ENCODE measurements at places on chromosomes 2 and 18. TPM values are rescaled to one million over a fixed set of nuclear protein-coding genes. Genes with fewer than 3 reads are reported as not detected.

The AKAIN1 gene
- 1.3 TPM for total RNA-seq

The MPP4 gene
- 156 TPM for total RNA-seq

The IL37 gene
- not detected for total RNA-seq

The LRP1B gene
- 9.5 TPM for total RNA-seq

The RESP18 gene
- not detected for total RNA-seq

The CRYGD gene
- 823 TPM for total RNA-seq

The OR6B2 gene
- total RNA-seq = not detected

The DHRS9 gene
- 2.3 TPM for total RNA-seq

The POTEC gene
- not detected for total RNA-seq

The MAP3K19 gene
- 0.11 TPM for total RNA-seq

The RTTN gene
- total RNA-seq = 72.8 TPM

The FASTKD1 gene
- 51.5 TPM for total RNA-seq

The RAD51AP2 gene
- 0.27 TPM for total RNA-seq

The NCKAP5 gene
- total RNA-seq = 58.8 TPM

The ACTG2 gene
- total RNA-seq = 53.9 TPM

The ASTL gene
- total RNA-seq = 0.49 TPM

Measured in camera-type eye (tissue), 1 donor.